D341Med (cell line): ENCODE measurements at places on chromosomes 3 and 15.

DNA sequence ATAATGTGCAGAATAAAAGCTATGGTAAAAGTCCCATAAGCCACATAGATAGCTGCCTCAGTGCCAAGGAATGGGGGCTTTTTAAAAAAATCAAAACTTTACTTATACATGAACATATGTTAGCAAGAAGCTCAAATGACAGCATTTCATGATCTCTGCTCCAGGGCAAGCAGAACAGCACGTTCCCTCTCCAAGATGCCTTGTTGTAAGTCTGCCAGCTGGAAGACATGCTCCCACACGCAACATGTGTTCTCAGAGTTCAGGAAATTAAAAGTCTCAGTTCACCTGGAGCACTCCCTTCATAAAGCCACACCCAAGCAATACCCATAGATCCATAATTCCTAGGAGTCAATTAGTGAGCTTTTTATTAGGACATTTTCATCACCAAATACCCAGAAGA is 52.2 kb downstream of the ABI3BP start:
- no peak for DNase-seq

GRCh38 chr3:73571238-73571794 is 53.4 kb downstream of the PDZRN3 start:
- DNase-seq = no peak

- no peak for DNase-seq
These were observed 681 bp upstream of the IL5RA start for GRCh38 chr3:3110749-3111361.

GRCh38 chr3:153145454-153145853 is 16.6 kb upstream of the RAP2B start:
- DNase-seq = no peak

DNA sequence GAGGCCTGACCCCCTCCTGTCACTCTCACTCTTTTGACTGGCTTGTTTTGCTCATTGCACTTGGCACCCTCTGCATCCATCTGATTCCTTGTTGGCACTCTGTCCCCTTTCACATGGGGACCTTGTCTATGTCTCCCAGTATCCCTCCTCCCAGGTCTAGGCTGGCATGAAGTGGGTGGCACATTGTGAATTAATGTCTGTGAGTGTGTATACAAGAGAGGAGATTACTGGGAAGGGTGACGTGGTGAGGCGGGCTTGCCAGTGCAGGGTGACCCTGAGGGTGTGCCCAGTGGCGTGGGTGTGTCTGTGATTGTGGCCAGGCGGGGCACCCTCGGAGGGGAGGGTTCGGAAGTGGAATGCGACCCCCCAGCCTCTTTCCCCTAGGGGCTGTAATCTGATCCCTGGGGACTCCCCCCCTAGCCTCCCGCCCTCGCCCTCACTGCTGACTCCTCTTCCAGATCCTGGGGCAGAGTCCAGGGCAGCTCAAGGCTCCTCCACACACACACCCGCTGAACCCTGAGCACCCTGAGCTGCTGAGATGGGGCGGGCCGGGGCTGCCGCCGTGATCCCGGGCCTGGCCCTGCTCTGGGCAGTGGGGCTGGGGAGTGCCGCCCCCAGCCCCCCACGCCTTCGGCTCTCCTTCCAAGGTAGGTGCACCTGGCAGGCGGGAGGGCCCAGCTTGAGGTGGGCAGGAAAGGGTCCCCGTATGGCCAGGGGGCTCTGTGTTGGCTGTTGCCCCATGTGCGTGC is at the start of gene SEMA3B:
TSS of gene SEMA3B (plus strand) at position 445 of the 749 bp plus-strand sequence. CDS start at position 539, 94 bp downstream.
- peak; percentile 56 for DNase-seq

GRCh38 chr3:173770011-173770410 is 372.5 kb downstream of the NLGN1 start:
- no peak for DNase-seq

DNA sequence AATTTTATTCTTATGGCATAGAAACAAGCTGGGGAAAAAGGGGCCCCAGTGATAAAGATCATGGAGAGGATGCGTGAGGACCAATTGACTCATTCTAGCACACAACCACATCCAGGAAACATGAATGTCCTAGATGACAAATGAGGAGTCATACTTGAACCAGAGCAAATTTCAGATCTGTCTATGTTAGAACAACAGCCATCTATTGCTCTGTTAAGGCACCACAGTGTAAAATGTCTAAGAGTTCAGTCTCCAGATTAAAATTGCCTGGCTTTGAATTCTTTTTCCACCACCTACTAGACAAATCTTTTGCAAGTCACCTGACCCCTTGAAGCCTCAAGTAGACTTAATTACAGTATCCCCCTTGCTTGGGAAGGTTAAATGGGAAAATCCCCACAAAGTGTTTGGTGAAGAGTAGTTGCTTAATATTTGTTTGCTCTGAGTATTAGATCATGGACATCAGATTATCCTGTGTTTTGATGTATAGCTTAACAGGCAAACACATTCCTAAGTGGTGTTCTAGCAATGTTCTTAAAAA is 258.7 kb upstream of the TGFBR2 start:
- no peak for DNase-seq

- peak; percentile 55 for DNase-seq
These were observed 44.4 kb upstream of the FAN1 start for GRCh38 chr15:30859091-30859874.
